ENCODE measurements at places on chromosomes 11 and 22.
A peak's percentile ranks its signal among the peaks of the same experiment; 100 is the strongest.

DNA sequence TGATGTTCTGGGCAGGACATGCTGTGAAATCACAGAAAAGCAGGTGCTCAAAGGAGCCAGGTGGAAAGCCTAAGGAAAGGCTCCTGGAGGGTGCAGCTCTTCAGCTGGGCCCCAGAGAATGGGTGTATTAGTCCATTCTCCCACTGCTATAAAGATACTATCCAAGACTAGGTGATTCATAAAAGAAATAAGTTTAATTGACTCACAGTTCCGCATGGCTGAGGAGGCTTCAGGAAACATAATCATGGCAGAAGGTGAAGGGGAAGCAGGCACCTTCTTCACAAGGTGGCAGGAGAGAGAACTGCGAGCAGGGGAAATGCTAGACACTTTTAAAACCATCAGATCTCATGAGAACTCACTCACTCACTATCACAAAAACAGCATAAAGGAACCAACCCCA lies 43.1 kb upstream of the DEUP1 start:
- DNase-seq, result no peak

DNA sequence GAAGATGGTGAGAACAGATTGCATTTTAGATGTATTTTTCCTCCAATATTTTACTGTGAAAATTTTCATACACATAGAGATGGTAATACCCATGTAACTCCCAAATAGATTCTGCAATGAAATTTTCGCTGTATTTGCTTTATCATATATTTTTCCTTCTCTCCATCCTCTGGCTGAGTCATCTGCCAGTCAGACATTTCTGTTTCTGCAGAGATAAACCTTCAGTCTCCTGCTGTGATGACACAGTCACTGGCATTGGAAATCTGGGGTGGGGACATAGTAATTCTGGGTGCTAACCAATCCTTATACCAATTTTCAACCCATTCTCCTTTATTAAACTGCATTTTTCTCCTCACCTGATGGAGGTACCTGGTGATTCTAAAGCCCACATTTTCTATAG lies 33.7 kb downstream of the SVIP start:
- no peak for DNase-seq

GRCh38 chr11:68523743-68524142 lies 63.2 kb downstream of the PPP6R3 start:
- peak; percentile 25 for DNase-seq

DNA sequence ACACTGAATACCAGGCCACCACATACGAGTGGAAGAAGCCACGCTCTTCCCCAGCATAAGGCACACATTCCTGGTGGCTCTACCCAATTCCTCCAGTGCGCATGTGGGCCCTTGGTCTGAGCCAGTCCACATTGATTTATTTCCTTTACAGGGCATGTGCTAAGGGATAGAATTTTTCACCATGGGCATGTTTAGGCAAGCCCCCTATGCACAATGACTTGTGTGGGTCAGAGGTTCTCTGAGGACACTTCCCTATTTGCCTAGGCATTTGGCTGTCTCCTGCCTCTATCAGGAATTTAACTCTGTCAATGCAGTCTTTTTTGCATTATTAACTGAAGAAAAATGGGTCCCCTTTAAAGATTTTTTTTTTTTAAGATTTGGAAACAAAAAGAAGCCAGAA lies 718.1 kb downstream of the NTM start:
- no peak for DNase-seq

DNA sequence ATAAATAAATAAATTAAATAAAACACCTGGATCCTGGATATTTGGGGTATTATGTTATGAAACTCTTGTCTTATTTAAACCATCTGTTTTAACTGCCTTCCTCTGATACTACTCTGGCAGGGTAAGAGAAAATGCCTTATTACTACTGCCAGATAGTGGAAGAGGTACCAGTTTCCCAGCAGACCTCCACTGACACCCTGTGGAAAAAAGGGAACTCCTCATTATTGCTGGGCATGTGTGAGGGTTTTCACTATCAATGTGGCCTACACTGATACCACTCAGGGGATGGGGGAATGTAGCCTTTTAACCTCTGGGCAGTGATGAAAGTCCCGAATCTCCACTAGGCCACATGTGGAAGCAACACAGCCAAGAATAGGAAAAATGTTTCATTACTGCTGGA lies 121.0 kb downstream of the LUZP2 start:
- DNase-seq, result no peak

DNA sequence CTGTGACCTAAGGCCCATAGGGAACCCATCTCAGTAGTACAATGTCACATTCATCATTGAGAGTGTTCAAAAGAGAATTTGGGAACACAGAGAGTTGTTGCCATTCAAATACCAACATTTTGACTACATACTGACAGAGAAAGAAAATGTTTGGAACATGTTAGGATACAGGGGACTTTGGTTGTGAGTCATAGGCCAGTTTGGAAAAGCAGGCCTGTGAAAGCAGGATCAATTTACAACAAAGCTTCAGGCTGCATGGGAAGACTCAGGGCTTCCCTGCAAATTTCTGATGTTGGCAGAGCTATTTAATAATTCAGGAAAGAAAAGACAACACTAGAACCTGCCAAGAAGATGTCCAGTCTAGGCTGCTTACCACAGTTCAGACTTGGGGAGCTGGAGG lies 374 bp downstream of the NLRP10 start:
- no peak for DNase-seq

DNA sequence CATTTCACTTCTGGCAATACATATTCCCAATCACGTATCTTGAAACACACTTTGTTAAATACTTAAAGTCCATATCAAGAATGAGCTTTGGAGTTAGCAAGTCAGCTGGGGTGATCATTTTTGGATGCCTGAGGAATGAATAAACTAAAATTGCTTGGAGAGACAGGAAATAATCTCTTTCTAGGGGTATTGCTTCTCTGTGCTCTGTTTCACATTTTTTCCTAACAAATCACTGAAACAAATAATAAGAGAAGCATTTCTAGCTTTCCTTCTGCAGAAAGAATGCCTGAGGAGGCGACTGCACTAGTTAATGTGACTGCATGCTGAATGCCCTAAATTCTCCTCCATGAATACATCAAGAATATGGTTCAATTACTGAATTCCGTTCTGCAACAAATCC lies 541.4 kb upstream of the CCDC90B start:
- peak; percentile 65 for DNase-seq

DNA sequence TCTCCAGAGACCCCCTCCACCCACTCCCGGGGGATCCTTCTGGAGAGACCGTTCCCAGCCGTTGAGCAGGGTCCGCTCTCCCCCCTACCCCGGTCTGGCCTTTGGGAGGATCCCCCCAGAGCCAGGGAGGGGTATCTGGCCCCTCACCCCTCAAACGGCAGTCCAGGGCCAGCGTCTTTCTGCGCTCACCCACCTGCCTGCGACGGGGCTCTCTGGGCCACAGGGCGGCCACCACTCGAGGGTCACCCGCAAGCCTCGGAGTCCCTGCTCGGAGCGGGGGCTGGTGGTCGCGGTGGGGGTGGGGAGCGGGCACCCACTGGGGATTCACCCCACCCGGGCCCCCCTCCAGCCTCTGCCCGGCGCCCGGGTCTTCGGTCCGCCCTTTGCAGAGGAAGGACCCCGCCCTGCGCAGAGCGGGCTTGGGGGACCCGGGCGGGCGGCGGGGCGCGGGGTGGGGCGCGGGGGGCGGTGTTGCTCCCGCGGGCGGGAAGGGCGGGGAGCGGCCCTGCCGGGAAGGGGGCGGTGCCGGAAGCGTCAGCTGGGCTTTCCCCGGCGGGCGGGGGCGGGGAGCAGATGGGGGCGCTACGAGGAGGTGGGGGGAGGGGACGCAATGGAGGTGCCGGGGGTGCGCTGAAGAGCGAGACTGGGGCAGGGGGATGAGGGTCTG lies 16.6 kb downstream of the CRELD2 start:
- DNase-seq, result peak; percentile 47

DNA sequence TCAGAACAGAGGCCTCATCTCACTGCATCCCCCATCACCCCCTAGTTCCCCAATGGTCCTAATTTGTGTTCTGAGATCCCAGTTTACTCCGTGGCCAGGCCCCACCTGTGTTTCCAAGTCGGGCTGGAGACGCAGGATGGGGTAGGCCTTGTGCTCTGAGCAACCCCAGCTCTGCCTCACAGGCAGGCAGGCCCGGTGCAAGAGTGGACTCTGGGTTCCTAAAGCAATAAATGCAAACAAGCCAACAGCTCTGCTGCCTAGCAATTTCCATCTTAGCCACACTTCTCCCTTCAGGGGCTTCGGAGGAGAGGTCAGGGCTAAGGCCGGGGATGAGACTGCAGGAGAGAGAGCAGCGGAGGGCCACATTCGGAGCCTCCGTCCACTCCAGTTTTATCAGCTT lies 2.5 kb upstream of the EPS8L2 start:
- DNase-seq, result no peak

GRCh38 chr11:36452236-36452940 lies 57.7 kb downstream of the TRAF6 start:
- peak; percentile 73 for DNase-seq

DNA sequence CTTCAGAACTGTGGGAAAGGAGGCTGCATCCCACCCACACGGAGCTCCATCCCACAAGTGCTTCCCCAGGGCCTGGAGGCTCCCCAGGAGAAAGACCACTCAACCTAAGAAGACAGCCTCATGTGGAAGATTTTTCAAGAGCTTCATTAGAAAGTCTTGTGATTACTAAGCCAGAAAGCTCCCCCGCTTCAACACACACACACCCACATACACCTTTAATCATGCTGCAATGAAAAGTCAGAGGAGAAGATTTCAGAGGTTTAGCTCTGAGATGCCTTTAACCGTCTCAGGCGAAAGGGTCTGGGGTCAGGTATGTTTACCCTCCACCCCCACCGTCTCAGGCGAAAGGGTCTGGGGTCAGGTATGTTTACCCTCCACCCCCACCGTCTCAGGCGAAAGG lies 634.5 kb upstream of the B3GAT1 start:
- no peak for DNase-seq

GRCh38 chr11:19968860-19969259 lies 191.4 kb downstream of the DBX1 start:
- DNase-seq, result no peak

DNA sequence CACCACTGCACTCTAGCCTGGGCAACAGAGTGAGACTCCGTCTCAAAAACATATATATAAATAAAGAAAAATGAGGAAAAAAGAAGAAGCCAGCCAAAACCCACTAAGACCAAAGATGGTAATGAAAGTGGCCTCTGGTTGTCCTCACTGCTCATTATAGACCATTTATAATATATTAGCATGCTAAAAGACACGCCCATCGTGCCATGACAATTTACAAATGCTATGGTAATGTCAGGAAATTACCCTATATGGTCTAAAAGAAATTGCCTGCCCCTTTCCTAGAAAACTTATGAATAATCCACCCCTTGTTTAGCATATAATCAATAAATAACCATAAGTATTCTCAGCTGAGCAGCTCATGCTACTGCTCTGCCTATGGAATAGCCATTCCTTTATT lies 16.1 kb upstream of the TMEM86A start:
- no peak for DNase-seq

GRCh38 chr11:115722711-115723110 lies 218.5 kb upstream of the CADM1 start:
- DNase-seq, result no peak

GRCh38 chr22:46110215-46110614 lies 40.1 kb upstream of the PPARA start:
- DNase-seq, result peak; percentile 32

GRCh38 chr11:12287009-12287373 lies 90.4 kb upstream of the PARVA start:
- peak; percentile 96 for DNase-seq

GRCh38 chr11:74171997-74172396 lies 908 bp downstream of the PPME1 start:
- peak; percentile 18 for DNase-seq

- DNase-seq, result peak; percentile 86
Measured at GRCh38 chr11:117823946-117824420, 561 bp downstream of the FXYD2 start.

DNA sequence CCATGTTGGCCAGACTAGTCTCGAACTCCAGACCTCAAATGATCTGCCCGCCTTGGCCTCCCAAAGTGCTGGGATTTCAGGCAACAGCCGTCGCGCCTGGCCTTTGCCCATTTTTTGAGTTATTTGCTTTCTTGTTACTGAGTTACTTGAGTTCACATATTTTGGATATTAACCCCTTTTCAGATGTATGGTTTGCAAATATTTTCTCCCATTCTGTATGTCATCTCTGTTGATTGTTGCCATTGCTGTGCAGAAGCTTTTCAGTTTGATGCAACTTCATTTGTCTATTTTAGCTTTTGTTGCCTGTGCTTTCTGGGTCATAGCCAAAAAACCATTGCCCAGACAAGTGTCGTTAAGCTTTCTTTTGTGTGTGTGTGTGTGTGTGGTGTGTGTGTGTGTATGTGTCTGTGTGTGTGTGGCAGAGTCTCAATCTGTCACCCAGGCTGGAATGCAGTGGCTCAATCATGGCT lies 6.8 kb downstream of the TSGA10IP start:
- no peak for DNase-seq

- DNase-seq, result no peak
Measured at GRCh38 chr11:111676878-111677585, 74.8 kb downstream of the SIK2 start.

DNA sequence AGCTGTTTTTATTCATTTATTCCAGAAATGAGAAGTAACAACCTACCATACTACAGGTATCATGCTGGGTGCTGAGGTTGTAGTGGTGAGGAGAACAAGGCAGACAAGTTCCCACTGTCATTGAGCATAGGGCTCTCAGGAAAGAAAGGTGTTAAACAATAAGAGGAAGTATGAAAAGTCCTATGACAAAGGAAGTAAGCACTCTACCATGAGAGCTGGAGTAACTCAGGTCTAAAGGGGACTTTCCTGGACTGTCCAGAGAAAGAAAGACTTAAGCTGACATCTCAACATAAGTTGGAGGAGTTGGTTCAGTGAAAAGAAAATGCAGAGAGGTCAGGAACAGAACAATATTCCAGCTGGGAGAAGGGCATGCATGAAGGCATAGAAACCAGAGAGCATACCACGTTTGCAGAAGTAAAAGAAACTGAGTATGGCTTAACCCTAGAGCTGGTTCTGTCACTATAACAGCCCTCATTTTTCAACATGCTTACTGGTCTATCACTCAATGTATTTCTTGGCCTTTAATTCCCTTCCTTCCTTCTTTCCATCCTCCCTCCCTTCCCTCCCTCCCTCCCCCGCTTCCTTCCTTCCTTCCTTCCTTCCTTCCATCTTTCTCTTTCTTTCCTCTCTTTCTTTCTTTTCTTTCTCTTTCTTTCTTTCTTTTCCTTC lies 137.8 kb upstream of the BDNF start:
- DNase-seq, result no peak

- no peak for DNase-seq
Measured at GRCh38 chr11:71381781-71382505, 66.2 kb downstream of the DHCR7 start.

DNA sequence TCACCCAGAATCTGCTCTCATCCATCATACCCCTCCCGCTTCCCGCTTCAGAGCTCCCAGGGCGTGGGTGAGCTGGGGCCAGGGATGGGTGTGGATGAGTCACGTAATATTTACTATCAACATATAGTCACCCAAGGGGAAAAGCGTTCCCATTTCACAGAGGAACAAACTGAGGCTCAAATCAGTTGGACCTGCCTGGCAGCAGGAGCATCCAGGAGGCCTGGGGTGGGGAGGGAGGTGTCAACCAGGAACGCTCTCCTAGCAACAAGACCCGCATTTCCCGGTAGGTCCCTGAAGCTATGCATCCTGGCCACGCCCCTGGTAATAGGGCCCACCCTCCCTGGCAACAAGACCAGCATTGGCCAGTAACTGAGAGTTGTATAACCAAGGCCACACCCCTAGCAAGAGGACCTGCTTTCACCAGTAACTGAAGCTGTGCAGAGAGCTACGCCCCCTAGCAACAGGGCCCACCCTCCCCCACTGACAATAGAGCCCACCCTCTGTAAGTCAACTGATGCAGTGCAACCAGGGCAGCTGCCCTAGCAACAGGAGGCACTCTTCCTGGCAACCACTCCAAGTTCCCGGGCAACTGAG lies 32.7 kb upstream of the TXNRD2 start:
- peak; percentile 45 for DNase-seq

GRCh38 chr22:44272401-44272771 lies 40.4 kb downstream of the SHISAL1 start:
- no peak for DNase-seq

Measured in cardiac fibroblast (primary cell).